ENCODE measurements at places on chromosomes 2 and 18. TPM values are rescaled to one million over a fixed set of nuclear protein-coding genes. Genes with fewer than 3 reads are reported as not detected.

Gene PROKR1
- not detected for total RNA-seq

Gene CDH7
- not detected for total RNA-seq

Gene GALNT1
- total RNA-seq = 137 TPM

GRCh38 chr2:96875498-96876268 lies 5.8 kb upstream of the SEMA4C start:
- DNase-seq = no peak

- no peak for DNase-seq
Observed at GRCh38 chr2:120858361-120859106, 122.9 kb downstream of the GLI2 start.

GRCh38 chr2:142596334-142597088 lies 281.0 kb upstream of the KYNU start:
- no peak for DNase-seq

DNA sequence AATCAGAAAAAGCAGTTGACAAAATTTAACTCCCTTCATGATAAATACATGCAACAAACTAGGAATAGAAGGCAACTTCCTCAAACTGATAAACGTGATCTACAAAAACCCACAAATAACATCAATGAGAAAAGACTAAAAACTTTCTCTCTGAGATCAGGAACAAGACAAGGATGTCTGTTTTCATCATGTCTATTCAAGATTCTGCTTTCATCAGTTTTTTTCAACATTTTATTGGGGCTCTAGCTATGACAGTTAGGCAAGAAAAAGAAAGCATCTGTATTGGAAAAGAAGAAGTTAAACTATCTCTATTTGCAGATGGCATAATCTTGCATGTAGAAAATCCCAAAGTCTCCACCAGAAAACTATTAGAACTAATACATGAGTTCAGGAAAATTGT lies 12.3 kb upstream of the CHST10 start:
- DNase-seq = no peak

DNA sequence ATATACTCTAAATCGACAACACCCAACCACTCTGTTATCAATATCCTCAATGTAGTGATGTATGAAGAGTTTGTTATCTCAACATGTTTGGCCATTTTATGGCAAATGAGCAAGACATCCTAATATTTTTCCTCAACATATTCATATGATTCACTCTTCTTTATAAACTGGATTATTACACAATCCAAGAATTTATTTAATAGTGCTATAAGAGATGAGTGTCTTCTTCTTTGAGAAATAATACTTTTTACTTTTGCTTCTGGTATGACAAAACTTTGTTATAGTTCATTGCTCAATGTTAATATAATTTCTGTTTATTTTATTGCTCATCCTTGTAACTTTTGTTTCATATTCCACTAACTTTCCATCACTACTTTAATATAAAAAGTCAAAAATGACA lies 44.3 kb downstream of the SCN9A start:
- DNase-seq = no peak

- no peak for DNase-seq
Observed at GRCh38 chr2:240956935-240957655, 41.3 kb upstream of the SNED1 start.

DNA sequence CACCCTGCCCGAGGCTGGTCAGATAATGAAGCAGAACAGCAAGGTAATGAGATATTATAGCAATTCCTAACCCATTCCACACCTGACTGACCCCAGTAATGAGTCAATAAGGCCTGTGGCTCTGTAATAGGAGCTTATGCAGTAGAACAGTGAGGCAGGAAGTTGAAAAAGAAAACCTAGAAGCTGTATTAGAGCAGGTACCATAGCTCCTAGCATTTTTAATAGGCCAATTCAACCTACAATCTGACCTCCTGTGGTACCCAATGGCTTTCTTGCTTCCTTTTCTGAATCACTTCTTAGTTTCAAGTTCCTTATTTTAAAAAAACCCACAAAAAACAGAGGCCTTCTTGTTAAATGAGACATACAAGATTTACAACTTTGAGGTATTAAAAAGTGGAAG lies 43.6 kb upstream of the MAP2 start:
- no peak for DNase-seq

DNA sequence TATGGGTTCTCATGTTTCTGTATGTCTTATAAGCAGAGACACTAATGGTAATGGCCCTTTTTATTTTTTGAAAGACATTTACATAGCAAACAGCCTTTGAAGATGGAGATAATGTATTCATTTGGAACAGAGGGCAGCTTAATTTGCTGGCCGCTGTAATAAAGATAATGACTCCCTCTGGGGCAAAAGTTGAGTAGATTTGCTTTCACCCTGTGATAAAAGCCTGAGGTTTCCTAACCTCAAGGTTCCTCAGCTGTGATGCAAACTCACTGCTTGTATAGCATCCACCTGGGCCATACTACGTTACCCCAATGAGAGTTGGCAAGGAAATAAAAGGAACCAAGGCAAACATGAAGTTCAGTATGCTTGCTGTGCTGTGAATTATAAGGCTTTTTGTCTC lies 54.8 kb downstream of the TEX51 start:
- no peak for DNase-seq

DNA sequence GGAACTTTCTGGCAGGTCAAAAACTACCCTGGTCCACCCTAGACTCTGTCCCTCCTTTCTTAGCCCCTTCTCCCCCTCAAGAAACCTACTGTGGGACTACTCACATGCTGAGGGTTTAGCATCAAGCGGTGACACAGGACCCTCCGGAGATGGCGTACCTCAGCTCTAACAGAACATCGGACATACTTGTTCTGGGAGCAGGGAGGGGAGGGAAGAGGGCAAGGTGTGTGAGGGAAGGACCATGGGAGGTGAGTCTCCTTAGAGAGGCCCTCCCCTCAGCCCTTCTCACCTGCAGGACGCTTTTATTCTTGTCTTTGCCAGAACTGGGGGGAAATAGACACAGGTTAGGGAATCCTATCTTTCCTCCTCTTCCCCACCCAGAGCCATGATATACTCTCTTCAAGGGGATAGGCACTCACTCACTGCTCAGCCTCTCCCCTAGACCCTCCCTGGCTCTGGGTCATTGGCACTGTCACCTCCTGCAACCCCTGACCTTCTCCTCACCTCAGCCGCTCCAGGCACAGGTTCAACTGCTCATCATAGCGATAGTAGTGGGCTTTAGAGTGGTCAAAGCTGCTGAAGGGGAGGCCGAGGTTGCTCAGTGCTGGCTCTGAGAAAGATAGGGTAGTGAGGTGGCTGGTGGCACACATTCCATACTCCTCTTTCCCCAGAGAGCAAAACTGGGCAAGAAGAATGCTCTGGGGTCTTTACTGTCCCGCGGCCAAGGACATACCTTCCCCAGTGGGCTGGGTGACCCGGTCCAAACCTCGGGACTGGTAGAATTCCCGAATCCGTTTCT lies 1.8 kb downstream of the PCGF1 start:
- no peak for DNase-seq

DNA sequence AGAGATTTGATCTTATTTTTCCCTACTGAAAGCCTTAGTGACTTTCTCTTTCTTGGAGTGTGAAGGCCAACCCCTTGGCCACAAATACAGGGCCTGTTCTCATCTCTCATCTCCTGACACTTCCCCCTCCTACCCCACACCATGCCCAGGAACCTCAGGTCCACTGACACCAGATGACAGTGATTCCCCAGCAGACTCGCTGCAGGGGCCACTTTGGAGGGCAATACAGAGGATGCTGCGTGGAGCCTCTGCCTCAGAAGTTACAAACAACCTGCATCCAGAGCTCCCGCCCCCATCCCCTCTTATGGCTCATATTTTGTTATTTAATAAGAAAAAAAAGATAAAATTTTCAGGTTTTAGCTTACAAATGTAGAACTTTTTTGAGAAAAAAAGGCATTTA lies 70.1 kb upstream of the LGALSL start:
- DNase-seq = no peak
